ENCODE measurements at places on chromosomes 7 and 10.

DNA sequence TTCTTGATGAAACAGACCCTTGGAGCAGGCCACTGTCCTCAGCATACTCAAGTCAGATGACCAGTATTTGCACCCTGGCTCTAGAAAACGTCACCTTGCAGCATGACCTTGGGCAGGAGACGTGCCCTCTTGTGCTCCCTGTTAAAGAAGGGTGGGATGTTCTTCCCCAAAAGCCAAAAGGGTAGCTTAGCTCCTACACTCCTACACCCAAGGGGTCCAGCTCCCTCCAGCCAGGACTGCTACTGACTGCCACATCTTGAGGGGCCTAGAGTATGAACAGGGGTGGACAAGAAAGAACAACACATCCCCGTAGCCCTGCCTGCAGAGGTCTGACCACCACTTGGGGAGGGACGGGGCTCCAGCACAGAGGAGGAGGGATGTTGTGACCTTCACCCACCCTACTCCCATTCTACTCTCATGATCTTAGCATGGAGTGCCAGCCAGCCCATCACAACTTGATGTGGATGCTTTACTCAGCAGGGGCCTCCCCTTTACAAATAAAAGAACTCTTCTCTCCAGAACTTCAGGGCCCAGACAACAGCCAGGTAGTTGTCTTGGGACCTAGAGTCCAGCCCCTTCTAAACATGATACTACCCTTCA lies 165.3 kb upstream of the ZMIZ1 start:
- no peak for DNase-seq

DNA sequence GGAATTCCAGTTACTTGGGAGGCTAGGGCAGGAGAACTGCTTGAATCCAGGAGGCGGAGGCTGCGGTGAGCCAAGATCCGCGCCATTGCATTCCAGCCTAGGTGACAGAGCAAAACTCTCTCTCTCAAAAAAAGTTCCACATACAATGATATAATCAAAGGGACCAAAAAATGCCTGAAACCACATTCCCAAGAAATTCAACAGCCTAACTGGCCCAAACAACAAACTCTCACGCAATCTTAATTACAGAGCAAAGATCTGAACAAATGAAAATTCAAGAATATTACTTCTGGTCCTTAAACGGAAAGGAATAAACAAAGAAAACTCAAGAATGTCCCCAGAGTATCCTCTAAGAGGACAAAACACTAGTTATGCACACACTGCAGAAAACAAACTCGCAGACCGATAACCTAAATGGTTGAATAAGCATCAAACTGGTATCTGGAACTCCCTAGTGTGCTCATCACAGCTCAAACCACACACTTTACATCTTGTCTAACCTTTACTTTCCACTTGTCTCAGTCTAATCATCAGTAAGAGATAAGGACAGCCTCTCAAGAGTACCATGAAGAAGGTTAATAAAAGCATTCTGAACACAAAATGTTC lies 3.7 kb downstream of the OGA start:
- peak; percentile 43 for DNase-seq

DNA sequence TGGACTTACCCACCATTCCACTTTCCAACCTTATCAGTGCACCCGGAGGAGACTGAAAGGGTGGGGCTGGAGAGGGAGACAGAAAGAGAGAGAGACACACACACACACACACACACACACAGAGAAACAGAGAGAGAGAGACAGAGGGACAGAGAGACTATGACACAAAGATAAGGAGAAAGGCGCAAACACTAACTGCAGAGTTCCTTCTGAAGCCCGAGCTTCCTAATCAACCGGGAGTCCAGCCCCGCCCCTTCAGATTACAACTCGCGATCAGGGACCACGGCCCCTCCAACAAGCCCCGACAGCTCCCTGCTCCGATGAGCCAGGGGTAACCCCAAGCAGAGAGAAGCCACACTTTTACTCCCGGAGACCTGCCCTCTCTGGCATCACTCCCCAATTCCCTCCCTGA lies 499 bp downstream of the GAL3ST4 start:
- DNase-seq, result peak; percentile 90

DNA sequence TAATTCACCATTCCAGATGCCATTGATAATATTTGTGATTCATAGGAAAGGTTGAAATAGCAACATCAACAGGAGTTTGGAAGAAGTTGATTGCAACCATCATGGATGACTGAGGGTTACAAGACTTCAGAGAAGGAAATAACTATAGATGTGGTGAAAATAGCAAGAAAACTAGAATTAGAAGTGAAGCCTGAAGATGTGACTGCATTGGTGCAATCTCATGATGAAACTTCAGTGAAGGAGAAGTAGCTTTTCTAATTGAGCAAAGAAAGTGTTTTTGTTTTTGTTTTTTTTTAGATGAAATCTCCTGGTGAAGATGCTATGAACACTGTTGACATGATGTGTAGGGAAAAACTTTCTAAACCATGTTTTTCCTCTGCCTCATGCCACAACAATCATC lies 18.7 kb upstream of the CD36 start:
- no peak for DNase-seq

GRCh38 chr10:85977642-85978041 lies 389.0 kb downstream of the GRID1 start:
- no peak for DNase-seq

GRCh38 chr10:15430969-15431771 lies 60.1 kb upstream of the FAM171A1 start:
- DNase-seq, result no peak

GRCh38 chr7:35593899-35594298 lies 101.0 kb downstream of the HERPUD2 start:
- peak; percentile 32 for DNase-seq

GRCh38 chr7:107661081-107661864 lies 645 bp downstream of the SLC26A4 start:
- no peak for DNase-seq

DNA sequence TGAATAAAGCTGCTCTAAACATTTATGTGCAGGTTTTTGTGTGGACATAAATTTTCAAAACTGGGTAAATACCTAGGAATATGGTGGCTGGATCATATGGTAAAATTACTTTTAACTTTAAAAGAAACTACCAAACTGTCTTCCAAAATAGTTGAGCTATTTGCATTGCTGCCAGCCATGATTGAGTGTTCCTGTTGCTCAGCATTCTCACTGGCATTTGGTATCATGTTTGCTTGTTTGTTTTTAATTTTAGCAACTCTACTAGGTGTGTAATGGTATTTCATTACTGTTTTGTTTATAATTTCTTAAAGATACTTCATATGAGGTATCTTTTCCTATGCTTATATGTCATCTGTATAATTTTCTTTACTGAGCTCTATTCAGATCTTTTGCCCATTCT lies 143.2 kb downstream of the POLR1F start:
- DNase-seq, result no peak

DNA sequence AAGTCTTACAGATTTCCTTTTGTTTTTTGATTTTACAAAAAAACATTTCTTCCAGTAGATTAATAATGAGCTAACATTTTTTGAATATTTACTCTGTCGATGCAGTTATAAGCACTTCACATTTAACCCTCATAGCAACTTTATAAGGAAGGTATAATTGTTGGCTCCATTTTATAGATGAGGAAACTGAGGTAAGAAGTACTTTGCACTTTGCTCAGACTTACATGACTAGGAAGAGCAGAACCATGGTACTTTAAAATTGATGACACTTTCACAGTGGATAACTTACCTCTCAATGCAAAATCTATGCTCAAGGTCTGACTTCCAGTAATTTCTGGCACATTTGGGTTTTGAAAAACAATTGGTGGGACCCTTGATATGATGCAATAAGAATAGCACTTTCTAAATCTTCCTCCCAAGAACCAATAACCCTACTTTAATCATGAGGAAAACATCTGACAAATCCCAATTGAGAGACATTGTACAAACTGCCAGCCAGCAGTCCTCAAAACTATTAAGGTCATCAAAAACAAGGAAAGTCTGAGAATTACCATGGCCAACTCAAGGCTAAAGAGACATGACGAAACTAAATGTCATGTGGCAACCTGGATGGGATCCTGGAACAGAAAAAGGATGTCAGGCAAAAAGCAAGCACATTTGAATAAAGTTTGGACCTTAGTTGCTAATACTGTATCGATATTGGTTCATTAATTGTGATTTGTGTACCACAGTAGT lies 72.6 kb downstream of the RALA start:
- DNase-seq, result no peak

DNA sequence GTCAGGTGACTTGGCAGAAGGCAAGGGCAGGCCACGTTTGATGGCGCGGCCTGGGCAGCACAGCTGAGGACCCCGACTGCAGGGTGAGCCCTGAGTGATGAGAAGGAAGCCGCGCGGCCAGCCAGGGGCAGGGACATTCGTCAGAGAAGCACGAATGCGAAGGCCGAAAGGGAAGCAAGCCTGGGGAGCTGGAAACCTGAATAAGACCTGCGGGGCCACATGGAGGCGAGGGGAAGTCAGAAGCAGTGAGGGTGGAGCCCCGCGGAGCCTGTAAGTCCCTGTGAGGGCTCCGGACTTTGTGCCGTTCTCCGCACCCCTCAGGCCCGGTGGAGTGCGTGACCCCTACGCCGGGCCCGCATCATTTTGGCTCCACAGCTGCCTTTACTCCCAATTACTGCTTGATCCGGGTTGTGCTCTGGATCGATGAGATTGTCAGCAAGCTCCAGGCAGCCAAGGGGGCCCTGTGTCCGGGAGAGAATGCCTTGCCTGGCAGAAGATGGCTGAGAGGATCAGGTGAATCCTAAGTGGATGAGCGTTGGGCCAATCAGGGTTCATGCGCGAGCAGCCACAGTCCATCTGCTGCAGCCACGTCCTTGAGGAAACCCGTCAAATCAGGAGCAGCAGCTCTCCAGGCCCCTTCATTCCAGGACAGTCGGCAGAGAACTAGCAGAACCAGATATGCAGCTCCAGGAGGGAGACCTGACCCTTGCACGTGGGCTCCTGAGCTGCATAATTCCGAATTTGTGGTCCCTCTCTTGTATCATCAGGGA lies 293.3 kb upstream of the SHH start:
- DNase-seq, result no peak

- DNase-seq, result no peak
Measured at GRCh38 chr10:105017691-105018090, 376.6 kb downstream of the SORCS3 start.

DNA sequence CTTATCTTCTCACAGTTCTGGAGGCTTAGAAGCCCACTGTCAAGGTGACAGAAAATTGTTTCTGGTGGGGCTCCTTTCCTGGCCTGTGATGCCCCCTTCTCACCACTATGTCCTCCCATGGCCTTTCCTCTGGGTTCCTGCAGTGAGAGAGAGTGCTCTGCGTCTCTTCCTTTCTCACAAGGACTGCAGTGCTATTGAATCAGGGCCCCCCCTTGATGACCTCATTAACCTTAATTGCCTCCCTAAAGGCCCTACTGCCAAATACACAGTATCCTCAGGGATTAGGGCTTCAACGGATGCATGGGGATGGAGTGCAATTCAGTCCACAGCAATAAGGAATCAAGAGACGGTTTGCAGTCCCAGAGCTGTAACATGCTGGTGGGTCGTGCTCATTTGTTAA lies 82.0 kb upstream of the GRB10 start:
- DNase-seq, result no peak

- no peak for DNase-seq
Measured at GRCh38 chr10:51137756-51138529, 63.7 kb downstream of the PRKG1 start.

GRCh38 chr10:115029452-115030375 lies 63.5 kb upstream of the ATRNL1 start:
- DNase-seq, result no peak

GRCh38 chr7:51430480-51431086 lies 114.0 kb upstream of the COBL start:
- DNase-seq, result peak; percentile 58

DNA sequence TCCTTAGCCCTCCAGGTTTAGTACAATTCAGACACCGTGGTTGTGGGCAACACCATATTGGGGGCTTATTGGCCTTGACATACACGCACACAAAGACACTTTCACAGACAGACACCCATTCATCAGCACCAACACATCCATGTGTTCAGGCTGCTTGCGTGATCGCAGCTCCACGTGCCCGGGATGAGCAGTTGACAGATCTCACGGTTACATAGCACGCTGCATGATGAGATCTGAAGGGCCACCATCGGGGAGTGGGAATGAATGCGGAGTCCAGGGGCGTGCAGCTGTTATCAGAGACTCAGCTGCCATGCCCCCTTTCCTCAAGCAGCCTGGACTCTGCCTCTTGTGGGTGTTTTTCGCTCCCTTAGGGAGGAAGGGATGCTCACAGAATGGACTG lies 285.2 kb downstream of the USP6NL start:
- DNase-seq, result no peak

- no peak for DNase-seq
Measured at GRCh38 chr7:44284216-44284615, 41.2 kb downstream of the CAMK2B start.

GRCh38 chr7:116984511-116984910 lies 31.2 kb downstream of the ST7 start:
- DNase-seq, result no peak

GRCh38 chr7:44486693-44487092 lies 3.8 kb downstream of the NUDCD3 start:
- no peak for DNase-seq

DNA sequence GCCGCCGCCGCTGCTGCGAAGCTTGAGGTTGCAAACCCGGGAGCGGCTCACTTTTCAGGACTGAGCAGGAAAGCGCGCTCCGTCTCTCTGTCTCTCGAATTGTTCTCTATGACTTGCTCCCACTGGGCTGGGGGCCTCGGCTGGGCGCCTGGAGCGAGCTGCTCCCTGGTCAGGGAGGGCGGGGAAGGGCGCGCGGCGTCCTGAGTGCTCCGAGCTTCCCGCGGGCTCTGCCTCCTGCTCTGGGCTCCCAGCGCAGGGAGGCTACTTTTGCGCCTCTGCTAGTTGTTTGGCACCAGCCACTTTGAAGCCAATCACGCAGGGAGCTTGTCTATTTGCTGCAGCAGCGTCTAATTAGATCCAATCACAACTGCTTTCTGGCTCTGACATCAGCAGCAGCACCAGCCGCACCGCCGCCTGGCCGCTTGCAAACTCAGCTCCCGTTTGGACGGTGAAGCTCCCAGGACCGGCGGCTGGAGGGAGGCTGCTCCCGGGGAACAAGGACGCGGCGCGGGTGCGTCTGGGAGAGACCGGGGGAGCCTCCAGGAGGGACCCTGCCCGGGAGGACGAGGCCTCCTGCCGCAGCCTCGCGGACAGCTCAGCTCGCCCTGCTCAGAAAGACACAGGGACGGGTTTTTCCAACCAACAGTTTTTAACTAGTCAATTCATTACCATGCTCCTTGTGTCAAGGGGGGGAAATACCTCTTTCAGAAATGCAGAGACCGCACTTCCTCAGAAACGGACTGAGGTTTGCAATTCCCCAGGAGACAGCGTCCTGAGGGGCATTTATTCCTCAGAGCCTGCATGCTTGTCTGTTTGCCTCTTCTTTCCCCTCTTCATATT lies at the start of gene ADARB2:
ADARB2 (minus strand) TSS at position 304 of the 840 bp plus-strand sequence.
- DNase-seq, result no peak

GRCh38 chr10:72638586-72639440 lies 12.9 kb upstream of the MICU1 start:
- no peak for DNase-seq

Data from OCI-M1 (cell line).